NAMALWA (cell line): ENCODE measurements at places on chromosomes 11 and 22.

- DNase-seq, result no peak
Observed at GRCh38 chr22:48894804-48895250, 932.8 kb downstream of the BRD1 start.

DNA sequence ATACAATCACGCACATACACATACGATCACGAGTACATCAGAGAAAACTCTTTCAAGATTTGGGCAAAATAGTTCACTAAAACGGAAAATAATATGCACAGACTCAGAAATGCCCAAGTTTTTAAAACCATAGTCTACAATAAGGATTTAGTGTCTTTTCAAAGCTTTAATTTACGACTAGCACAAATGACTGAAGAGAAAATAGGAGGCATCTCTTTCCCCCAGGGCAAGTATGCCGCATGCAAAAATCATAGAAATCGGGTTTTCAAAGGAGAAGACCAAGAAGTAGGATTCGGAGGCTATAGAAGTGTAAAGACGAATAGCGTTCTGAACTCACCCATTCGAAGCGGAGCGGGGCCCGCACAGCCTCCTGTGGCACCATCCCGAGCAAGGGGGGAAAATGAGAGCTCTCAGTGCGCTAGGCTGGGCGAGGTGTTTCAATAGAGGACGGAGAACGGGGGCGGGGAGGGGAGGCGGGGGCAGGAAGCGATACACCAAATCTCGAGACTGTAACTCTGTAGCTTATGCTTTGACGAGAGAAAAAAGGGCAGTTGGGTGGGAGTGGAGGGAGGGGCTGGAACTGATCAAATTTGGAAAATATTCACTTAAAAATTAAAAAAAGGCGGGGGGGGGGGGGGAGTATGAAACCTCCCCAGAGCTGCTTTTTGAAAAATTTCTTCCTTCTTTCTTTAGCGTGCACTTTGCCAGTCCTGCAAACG, 15.8 kb downstream of the BLID start:
- DNase-seq, result no peak

DNA sequence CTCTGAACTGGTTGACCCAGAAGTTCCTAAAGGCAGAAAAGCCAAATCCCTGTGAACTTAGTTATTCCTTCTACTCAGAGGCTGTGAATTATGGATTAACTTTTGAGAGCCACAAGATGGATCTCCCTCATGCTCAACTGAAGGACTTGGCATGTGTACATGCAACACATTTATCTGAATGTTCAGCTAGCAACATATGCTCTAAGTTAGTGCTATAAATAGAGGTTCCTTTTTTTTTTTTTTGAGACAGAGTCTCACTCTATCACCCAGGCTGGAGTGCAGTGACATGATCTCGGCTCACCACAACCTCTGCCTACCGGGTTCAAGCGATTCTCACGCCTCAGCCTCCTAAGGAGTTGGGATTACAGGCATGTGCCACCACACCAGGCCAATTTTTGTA, 40.1 kb downstream of the EIF4ENIF1 start:
- peak; percentile 20 for DNase-seq

- no peak for DNase-seq
Observed at GRCh38 chr11:9214765-9215164, 50.4 kb downstream of the DENND5A start.

DNA sequence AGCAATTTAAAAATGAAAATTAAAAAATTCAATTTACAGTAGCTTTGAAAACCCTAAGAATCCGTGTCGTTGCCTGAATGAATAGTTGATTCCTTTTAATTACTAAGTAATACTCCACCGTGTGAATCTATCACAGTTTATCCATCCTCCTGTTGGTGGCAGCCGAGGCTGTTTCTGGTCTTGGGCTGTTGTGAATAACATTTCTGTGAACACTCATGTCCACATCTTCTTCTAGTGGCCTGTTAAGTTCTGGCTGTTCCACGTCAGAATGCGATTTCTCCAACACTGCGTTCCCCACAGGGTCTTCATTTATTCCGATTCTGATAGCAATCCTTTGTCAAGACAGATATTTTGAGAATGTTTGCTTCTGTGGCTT, 223.0 kb downstream of the TBC1D22A start:
- no peak for DNase-seq

DNA sequence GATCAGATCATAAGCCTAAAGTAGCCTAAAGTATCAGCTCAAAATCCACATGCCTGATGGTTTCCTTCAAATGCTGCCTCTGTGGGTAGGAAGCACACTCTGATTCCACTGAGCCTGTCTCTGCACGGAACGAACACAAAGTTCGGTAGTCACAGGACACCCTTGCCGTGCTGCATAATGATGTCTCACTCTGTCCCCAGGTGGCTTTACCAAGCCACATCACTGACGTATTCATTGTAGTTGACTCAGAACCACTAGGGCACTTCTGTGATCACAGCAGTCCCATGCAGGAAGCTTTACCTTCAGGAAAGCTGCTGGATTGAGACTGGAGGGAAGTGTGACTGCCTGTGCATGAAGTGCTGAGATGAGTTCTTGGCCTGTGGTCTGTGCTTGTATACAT, 147.7 kb downstream of the ATXN10 start:
- DNase-seq, result no peak

- DNase-seq, result peak; percentile 33
Observed at GRCh38 chr22:22376352-22376706, 131.7 kb downstream of the VPREB1 start.

DNA sequence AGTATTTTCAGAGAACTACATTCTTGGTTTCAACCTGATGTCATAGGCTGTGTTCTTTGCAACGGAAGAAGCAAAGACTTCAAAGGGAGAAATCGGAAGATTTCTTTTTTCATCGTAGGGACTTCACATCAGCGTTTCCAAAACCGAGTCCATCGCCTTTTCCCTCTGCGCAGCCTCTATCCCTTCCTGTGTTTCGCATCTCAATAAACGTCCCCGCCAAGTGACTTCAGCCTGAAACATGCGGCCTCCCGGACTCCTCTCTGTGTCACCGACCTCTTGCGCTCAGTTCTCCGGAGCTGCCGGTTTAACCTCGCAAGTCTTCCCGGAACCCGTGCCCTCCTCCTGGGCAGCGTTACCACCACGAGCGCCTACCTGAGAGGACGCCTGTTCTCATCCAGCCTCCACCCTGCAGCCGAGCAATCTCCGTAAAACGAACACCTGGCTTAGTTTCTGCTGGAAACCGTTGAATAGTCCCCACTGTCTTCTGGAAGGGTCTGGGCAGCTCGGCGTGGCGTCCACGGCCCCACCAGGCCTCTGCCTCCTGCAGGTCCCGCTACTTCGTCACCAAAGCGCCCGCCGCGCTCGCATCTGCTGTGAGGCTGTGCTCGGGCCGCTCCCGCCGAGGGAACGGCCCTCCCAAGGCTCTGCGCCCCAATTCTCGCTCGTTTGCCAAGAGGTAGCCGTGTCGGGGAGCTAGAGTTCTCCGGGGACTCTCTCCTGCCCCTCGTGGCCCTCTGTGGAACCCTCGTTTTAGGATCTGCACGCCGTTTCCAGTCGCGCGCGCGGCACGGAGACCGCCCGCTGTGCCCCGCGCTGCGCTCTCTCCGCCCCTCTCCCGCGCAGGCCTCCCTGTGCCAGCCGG, at the start of gene GLB1L3:
Gene GLB1L3, plus strand, starts transcription at position 846 of the 862 bp plus-strand sequence. CDS start 362 bp downstream, outside the sequence.
- DNase-seq, result no peak

DNA sequence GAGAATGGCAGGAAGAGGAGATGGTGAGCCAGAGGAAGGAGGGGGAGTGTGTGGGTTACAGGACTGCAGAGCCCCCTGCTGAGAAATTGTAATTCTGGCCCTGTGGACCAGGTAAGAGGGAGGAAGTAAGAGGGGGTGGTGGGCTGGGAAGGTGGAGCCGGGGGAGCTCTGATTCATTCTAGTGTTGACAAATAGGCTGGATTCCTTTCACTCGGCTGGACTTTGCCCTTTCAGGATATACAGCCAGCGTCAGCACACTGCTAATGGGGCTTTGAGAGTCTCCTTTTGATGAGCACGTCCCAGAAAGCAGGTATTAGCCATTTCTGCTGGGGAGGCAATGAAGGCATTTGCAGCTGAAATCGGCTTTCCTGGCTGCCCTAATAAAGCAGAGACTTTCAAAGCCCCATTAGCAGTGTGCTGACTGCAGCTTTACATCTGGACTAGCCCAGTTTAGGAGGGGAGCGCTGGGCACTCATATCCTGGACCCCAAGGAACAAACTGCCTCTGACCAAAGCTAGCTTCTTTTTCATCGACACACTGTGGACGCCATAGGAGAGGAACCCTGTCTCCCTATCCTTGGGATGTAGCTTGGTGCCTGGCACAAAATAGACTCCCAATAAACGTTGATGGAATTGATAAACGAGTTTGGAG, 44.8 kb upstream of the CADM1 start:
- DNase-seq, result no peak

DNA sequence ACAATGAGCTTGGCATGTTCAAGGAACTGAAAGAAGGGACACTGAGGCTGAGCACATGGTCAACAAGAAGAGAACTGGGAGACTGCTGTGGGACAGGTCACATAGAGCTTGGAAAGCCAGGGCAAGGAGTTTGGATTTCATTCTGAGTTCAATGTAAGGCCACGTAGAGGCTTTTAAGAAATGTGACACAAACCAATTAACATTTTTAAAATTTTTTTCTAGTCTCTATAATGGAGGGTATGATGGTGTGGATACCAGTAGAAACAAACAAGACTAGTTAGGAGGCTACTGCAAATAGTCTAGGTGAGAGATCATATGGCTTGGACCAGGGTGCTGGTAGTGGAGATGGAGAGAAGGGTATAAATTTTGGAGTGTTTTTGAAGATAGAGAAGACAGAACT, 56.7 kb downstream of the RAB30 start:
- DNase-seq, result no peak

DNA sequence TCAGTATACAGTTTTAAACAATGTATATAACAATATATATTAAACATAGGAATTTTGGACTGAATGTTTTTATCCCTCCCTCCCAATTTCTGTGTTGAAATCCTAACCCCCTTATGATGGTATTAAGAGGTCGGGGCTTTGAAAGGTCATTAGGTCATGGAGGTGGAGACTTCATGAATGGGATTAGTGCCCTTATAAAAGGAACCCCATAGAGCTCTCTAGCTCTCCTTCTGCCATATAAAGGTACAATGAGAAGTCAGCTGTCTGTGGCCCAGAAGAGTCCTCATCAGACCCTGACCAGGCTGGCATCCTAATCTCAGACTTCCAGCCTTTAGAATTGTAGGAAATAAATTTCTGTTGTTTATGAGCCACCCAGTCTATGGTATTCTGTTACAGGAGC, 6.5 kb downstream of the NNMT start:
- no peak for DNase-seq

DNA sequence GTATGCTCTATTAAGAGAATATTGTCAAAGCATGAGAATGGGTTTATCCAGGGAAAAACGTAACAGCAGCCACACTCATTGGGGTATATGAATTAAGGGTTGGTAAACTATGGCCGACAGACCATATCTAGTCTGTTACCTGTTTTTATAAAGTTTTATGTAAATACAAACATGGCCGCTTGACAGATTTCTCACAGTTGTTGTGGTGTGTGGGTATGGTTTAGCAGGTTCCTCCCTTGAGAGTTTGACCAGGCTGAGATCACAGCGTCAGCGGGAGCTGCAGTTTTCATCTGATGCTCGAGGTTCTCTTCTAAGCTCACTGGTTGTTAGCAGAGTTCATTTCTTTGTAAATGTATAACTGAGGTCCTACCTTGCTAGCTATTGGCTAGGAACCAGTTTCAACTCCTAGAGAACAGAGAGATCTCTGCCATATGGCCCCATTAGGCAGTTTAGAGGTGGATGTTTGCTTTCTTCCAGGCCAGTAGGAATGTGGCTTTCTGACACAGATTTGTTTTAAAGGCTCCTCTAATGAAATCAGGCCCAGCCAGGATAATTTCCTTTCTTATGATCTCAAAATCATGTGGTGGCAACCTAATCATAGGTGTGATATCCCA, 45.5 kb upstream of the GRIK4 start:
- DNase-seq, result no peak

DNA sequence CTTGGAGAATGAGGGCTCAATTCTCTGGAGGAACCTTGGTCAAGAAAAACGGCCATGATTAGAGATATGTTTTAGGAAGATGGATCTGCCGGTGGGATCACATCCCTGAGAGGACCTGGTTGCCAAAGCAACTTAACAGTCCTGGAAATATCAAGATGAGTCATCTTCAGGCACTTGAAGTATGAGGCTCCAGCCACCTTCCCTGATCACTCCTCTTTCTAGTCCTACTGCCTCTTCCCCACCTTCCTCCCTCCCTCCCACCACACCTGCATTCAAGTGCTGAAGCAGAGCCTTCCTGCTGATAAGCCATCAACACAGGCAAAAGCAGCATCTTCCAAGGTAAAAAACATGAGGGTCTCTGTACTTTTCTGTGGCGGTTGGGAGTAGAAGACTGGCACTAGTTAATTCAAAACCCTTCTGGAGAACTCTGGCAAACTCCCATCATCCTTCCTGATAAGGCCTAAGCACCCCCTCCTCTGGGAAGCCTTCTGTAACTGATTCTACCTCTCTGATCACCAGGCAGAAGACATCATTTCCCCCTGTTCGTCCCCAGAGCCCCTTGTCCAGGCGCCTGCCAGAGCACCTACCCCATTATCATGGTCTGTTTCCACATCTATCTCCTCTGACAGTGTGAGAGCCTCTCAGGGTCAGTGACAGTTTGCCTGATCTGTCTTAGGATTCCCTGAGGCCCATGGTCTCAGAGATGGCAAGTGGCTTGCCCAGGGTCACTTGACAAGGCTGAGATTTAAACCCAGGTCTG, 79.8 kb downstream of the CLPB start:
- no peak for DNase-seq

DNA sequence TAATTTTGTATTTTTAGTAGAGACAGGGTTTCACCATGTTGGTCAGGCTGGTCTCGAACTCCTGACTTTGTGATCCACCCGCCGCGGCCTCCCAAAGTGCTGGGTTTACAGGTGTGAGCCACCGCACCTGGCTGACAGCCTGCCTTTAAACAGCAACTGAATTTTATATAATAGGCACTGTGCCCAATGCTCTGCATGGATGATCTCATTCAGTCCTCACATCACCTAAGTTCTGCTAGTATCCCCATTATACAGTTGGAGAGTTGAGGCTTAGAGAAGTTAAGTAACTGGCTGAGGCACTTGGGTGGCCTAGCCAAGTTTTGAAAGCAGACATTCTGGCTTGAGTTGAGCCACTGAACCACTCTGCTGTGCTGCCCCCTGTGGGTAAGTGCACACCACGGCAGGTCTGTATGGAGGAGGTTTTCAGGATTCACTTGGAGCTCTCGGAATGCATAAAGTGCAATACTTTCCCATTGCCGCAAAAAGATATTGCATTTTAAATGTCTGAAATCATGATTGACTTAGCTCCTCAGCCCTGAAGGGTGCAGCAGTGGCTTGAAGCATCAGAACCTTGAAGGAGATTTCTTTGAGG, 112.4 kb downstream of the LDLRAD3 start:
- peak; percentile 6 for DNase-seq

DNA sequence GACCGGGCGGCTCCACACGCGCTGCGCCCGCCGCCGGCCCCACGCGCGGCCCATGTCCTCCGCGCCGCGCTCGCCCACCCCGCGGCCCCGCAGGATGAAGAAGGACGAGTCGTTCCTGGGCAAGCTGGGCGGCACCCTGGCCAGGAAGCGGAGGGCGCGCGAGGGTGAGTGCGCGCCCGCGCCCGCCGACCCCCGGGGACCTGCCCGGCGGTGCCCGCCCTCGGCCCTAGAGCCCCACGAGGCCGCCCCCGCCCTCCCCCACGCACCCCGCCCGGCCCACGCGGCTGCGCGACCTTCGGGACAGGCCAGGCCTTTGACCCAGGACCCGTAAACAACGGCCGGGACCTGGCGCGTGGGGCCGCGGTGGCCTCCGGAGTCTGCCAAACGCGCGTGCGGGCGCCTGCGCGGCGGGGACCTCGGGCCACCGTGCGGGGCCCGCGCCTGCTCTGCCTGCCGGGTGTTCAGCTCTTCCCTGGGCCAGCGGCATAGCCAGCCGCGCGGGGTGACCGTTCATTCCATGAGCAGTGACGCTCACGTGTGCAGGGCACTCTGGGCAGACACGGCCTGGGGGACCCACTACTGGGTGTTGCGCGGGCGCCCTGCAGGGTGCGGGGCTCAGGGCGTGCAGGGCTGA, at the start of gene PARVB:
Gene PARVB, plus strand, starts transcription at position 15 of the 634 bp plus-strand sequence. Its CDS starts 38 bp downstream, at position 53.
- no peak for DNase-seq
